ENCODE measurements at places on chromosomes 3 and 15.
A peak's percentile ranks its signal among the peaks of the same experiment; 100 is the strongest.

DNA sequence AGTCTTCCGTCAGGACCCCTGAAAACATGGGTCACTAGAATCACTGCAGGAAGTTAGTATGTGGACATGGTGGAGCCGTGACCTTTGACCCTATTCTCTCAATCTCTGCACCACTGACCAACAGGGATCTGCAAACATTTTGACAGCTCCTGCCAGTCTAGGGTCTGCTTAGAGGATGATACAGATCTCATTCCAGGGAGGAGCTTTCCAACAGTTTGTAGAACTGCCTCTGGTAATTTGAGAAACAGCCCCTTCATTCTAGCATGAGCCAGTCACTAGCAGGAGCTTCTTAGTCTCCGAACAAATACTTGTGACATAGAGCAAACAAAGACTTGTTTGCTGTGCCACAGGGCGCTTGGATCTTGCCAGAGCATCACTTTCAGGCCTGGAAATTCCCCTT is 270.3 kb upstream of the CFAP20DC start:
- DNase-seq: no peak

DNA sequence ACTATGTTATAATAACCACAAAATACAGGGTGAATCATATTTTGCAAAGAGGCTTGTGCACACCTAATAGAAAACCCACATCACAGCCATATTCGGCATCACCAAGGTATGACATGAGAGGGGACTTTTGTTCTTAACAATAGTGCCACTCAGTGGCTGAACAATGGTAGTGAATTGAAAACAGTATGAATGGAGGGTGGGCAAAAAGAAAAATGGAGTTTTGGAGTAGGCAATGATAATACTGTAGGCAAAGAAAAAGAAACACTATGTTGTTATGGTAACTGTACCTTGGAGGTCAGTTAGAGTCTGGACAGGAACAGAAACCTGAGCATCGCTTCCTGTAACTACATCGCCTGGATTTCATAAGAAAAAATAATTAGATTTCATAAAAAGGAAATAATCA is 348.6 kb downstream of the PLCL2 start:
- peak; percentile 69 for DNase-seq

DNA sequence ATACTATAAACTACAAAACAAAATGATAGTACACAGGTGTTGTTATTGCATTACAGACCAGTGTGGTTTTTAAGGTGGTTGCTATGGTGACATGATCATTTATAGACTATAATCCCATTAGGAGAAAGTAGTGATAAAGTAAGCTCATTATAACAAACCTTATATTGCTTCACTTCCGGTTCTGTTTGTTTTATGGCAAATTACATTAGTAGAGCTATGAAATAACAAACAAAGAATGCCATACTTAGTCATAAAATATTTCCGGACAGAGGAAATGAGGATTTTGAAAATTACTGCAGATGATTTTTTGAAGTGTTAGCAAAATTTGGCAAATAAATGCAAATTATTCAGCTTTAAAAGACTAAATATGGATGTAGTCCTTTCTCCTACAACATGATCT is 640.4 kb upstream of the ARPP21 start:
- DNase-seq: no peak

DNA sequence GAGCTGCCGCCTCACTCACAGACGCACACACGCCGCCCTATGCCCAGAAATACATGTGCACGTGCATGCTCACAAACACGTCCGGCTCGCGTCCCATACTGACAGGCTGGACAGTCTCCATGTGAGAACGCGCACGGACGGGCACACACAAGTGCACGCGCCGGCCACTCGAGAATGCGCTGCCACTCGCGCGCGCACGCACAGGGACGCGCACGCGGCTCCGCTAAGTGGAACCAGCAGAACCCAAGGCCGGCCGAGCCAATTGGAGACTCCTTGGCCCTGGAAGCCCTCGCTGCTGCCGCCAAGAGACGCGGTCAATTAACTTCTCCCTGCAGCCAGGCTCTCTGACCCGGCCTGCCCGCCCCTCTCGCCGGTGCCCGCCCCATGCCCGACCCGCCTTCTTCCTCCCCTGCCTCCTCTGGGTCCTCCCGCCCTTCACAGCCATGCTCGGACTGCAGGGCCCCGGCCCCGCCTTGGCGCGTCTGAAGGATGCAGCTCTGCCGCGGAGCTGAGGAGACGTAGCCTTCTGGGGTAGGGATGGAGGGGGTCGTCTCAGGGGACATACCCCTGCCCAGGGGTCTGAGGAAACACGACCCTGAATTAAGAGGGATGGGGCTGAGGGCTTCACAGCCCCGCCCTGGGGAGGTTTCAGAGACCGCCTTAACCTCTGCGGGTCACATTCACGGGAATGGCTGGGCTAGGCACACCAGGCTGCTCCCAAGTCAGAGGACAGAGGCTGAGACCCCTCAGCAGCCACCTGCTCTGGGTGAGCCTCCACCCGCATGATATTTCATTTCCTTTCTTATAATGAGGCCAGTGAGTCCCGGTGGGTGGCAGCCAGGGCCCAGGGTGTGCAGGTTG is 15.0 kb downstream of the PTH1R start:
- DNase-seq: peak; percentile 79

- no peak for DNase-seq
Measured at GRCh38 chr15:90595763-90596155, 66.0 kb downstream of the CRTC3 start.

GRCh38 chr3:159945930-159946329 is 42.7 kb upstream of the IL12A start:
- peak; percentile 69 for DNase-seq

GRCh38 chr3:33699275-33699674 is 18.8 kb downstream of the CLASP2 start:
- peak; percentile 16 for DNase-seq

DNA sequence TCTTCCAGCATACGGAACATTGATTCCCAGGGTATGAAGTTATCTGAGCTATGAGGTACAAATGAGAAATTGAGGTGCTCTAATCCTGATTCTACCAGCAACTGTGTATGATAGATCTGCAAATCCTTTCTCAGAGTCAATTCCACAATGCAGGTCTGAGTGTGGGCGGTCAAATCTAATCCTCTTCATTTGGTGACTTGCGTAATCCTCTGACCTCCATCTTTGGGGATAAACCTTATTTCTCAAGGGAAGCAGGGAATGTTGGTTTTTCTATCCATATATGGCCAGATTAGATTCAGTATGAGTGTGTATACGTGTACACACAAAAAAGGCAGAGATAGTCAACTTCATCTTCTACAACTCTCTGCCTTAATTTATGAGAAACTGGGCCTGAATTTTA is 348.4 kb upstream of the IL12A start:
- DNase-seq: no peak
